ENCODE measurements at places on chromosomes 11 and 22. TPM values are rescaled to one million over a fixed set of nuclear protein-coding genes. Genes with fewer than 3 reads are reported as not detected.

DNA sequence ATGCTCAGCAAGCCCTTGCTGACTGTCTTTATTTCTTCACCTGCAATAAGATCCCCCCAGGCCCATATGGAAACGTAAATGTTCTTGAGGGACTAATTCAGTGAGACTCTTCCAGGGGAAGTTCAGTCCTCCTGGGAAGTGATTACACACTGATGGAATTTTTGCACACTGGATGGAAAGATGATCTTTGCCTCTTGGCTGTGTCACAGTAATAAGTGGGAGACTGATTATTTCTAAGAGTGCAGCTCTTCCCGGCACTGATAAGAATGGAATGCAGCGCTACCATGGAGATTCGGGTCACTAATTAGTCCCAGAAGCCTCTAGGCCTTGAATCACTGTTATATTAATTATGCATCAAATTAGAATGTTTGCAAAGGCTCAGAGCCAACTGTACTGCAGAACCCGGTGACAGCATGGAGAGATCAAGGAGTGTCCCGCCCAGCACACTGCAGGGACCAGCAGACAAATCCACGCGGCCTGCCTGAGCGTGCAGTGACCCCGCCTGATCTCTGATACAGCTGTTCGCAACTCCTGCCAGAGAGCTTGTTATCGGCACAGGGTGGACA lies 178.3 kb downstream of the SNX19 start:
- no peak for DNase-seq

GRCh38 chr22:47169801-47170140 lies 407.3 kb downstream of the TBC1D22A start:
- DNase-seq = no peak

DNA sequence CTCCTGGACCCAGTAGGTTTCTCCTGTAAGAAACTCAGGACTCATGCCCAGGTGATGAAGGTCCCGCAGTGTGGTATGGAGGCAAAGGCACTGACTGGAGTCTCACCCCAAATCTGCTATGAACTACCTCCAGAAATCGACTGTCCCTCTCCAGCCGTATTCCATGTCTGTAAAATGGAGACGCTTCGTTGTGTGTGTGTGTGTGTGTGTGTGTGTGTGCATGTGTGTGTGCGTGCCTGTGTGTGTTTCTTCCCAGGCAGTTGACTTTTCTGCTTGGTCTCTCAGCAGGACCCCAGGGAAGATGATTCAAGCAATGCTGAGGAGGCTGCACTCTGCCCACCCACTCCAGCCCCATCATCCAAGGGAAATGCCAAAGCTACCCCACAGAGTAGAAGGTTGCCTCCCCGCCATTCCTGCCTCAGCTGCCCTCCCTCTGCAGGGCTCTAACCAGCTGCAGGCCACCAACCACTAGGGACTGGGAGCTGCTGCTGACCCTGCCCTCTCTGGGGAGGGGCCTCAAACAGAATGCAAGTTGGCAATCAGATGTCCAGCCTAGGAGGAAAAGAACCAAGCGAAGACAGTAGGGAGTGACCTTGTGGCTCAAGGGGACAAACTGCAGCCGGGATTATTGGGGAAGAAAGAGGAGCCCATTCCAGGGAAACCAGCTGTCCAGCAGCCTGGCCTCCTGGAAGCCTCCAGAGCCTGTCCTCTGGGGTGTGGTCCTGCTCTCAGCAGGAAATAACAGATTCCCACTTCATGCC lies 56.2 kb downstream of the SLC22A12 start:
- no peak for DNase-seq

GRCh38 chr11:116424615-116425261 lies 348.0 kb downstream of the BUD13 start:
- no peak for DNase-seq

DNA sequence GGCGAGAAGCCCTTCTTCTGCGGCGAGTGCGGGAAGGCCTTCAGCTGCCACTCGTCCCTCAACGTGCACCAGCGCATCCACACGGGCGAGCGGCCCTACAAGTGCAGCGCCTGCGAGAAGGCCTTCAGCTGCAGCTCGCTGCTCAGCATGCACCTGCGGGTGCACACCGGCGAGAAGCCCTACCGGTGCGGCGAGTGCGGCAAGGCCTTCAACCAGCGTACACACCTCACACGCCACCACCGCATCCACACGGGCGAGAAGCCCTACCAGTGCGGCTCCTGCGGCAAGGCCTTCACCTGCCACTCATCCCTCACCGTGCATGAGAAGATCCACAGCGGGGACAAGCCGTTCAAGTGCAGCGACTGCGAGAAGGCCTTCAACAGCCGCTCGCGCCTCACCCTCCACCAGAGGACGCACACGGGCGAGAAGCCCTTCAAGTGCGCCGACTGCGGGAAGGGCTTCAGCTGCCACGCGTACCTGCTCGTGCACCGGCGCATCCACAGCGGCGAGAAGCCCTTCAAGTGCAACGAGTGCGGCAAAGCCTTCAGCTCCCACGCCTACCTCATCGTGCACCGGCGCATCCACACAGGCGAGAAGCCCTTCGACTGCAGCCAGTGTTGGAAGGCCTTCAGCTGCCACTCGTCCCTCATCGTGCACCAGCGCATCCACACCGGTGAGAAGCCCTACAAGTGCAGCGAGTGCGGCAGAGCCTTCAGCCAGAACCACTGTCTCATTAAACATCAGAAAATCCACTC lies 12.2 kb downstream of the ZNF74 start:
- no peak for DNase-seq

SLC22A12 gene
- total RNA-seq = not detected

- DNase-seq = peak; percentile 89
These were observed 11.4 kb downstream of the IGSF9B start for GRCh38 chr11:133945087-133945974.

ZNF202 gene
- 5.9 TPM for total RNA-seq

GRCh38 chr11:18775492-18776292 lies 15.9 kb downstream of the PTPN5 start:
- DNase-seq = peak; percentile 87

GRCh38 chr11:118661425-118662301 lies 17.8 kb downstream of the TREH start:
- no peak for DNase-seq

NELL1 gene
- not detected for total RNA-seq

GRCh38 chr11:36094164-36094563 lies 150.3 kb downstream of the LDLRAD3 start:
- no peak for DNase-seq

- no peak for DNase-seq
These were observed 230.6 kb upstream of the PDGFD start for GRCh38 chr11:104394508-104394907.

GRCh38 chr11:1831338-1832210 lies 3.2 kb upstream of the SYT8 start:
- DNase-seq = no peak

- no peak for DNase-seq
These were observed 39.5 kb downstream of the MTMR2 start for GRCh38 chr11:95884376-95884775.

GGTLC2 gene
- total RNA-seq = not detected

STX3 gene
- 5.4 TPM for total RNA-seq

DNA sequence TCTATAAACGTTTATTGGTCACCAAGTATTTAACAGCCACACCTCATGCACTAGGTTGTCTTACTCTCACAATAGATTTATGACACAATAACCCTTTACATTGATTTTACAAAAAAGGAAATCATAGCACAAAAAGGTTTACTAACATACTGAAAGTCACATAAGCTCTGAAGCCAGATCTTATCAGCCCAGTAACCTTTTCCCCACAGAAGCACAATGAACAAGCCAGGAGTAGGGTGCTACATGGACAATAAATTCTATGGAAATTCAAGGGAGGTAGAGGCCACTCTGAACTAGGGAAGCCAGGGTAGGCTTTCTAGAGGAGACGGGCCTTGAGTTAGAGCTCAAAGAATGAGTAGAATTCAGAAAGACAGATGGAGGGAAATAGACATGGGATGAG lies 633.5 kb upstream of the CADM1 start:
- DNase-seq = no peak

DNA sequence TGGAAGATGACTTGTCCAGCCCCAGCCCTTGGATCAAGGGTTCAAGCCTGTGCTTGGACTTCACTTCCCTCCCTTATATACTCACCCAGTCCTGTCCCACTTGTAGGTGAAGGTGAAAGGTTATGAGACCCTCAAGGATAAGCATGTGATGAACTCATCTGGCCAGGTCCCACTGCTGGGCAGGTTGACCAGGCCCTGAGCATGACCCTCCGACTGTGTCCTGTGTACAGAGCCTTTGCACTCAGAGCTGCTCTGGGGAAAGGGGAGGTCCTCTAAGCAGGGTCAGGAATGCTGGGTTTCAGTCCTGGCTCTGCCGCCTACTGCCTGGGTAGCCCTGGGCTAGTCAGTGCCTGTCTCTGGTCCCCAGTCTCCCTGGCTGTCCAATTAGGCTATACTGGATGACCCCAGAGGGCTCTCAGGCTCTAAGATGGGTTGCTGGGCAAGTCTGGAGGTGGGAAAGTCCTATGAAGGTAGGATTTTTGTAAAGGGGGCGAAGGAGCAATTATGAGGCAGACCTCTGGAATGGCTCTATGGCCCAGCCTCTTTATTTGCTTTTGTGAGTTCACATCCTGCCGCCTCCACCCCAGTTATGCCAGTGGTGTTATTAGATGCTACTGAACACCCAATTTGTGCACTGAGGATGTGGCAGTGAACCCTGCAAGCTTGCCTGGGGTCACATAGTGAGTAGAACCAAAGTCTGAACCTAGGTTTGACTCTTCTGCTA lies 14.1 kb downstream of the DGAT2 start:
- DNase-seq = no peak

CDC45 gene
- 91.7 TPM for total RNA-seq

DNA sequence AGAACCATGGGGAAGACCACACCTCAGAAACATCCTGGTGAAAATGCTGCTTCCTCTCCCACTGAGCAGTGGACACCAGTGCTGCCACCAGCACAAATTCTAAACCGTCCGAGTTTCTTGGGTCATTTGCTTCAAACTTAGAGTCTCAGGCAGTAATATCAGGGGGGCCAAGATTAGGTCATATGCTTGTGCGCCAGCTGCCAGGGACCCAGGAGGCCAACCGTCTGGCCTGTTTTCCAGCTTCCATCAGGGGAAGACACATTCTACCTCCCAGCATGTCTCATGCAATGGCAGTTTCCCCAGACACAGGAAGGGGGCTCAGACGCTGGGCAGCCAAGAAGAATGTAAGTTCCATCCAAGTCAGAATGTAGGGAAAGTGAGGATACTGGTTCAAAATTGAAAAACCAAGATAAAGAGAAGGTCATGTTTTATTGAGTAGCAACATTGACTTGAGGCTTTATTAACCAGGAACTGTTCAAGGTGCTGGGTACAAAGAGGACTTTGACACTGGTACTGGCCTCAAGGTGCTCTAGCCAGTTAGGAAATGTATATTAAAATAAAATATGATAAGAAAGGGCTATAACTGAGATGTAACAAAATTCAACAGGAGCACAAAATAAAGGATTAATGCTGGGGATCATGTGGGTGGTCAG lies 59.7 kb upstream of the EED start:
- DNase-seq = no peak

- peak; percentile 84 for DNase-seq
These were observed 1.3 kb downstream of the MYH9 start for GRCh38 chr22:36386351-36386899.

- peak; percentile 28 for DNase-seq
These were observed 60.6 kb downstream of the FAM83F start for GRCh38 chr22:40055143-40055883.

DNA sequence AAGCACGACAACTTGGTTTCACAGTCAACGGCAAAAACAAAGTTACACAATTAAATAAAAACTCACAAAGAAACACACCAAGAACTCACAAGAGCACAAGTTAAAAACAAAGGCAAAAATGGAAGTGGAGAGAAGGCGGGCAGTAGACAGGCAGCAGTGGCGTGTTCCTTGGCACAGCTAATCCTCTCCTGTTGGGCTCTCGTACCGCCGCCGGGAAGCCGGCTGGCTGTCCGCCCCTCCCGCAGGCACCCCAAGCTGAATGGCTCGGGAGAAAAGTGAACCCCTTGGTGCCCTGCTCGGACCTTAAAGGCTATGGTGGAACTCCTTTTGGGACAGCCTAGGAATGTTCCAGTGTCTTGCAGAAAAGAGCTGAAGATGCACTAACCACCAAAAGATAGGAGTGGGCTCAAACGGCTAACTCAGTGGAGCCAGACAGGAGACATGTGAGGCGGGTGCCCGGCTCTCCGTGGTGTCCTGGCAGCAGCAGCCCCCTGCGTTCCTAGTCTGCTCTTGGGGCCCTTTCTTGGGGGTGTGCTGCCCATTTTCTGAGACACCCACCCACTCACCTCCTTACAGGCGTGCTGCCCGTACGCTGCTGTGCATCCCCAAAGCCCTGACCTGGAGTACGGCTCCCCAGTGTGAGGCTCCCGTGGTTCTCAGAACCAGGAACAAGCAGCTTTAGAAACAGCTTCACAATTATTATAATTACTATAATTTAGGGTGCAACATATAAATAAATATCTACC lies 86.1 kb upstream of the BID start:
- no peak for DNase-seq

- DNase-seq = no peak
These were observed 21.9 kb upstream of the RTL6 start for GRCh38 chr22:44519886-44520285.

DNA sequence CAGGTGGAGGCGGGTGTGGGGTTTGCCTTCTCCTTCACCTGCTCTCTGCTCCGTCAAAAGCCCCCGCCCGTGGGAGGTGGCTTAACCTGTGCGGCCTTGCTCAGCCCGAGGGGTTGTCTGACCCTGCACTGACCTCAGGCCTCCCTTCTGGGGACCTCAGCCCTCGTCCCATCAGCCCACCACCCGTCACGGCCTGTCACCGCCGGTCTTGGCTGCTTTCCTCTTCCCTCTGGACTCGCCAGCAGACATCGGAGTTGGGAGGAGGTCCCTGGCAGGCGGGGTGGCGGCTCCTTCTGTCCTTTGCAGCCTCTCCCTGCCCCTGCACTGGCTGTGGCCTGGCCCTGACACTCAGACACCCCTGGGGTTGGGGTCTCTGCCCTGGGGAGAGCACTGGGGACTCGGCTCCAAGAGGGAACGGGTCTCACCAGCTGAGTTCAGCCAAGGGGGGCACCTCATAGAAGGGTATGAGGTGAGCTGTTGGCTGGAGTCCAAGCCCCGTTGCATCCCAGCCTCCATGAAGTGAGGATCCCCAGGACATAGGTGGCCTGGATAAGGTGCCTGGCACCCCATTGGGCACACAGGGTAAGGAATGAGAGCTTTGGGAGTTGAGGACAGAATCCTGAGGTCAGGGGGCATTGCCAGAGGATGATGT lies 999.6 kb downstream of the BRD1 start:
- no peak for DNase-seq

ZP1 gene
- not detected for total RNA-seq

DNA sequence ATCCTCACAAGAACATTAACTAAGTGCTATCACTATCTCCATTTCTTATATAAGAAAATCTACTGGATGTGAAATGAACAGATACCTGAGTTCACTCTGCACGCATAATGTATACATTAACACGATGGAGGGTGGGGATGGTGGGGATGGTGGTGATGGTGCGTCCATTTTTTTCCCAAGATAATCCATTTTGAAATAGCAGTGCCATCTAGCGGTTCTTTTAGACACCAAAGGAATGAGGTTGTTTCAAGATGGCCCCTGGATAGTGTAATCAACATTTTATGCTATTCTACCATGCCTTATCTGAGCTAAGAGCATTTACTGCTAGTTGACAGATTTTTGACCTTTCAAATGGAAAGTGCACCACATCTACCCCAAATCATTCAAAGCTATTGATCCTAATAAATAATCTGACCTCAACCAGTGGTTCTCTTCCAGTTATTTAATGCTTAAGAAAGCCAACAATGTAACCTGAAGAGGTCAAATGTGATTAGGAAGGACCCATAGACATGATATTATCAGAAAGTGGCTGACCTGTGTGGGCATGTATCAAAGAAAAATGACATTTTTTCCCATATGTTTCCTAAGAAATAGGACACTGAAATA lies 714.7 kb upstream of the TENM4 start:
- no peak for DNase-seq

GRCh38 chr11:1340111-1340510 lies 30.7 kb upstream of the TOLLIP start:
- DNase-seq = no peak

All from activated naive CD4-positive, alpha-beta T cell treated with anti-CD3 and anti-CD28 coated beads for 36 hours (primary cell).